Hematopoietic multipotent progenitor cell treated with erythropoietin and hydrocortisone succinate and interleukin-3 and kit ligand, for 4 days (in vitro differentiated cells): ENCODE measurements at places on chromosomes 3 and 15.

DNA sequence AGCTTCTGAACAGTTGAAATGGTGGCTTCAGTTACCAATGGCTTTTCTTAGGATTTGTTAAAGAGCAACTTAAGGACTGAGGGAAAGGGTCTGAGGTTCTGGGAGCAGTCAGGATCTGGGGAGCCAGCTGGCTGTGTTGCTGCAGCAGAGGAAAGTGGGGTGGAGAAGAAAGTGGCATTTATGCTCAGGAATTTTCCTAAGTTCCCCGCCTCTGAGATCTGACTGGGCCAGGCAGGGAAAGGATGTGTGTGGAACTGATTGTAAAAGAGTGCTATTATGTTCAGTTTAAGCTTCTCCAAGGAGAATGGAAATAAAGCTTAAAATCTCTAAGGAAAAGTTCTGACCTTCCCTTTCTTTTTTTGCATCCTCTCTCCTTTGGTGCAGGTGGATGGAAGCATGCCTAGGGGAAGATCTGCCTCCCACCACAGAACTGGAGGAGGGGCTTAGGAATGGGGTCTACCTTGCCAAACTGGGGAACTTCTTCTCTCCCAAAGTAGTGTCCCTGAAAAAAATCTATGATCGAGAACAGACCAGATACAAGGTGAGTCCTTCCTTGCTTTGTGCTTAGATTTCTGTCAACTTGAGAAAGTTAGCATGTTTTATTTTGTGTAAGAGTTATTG lies 37.8 kb downstream of the IQGAP1 start:
- no peak for DNase-seq

DNA sequence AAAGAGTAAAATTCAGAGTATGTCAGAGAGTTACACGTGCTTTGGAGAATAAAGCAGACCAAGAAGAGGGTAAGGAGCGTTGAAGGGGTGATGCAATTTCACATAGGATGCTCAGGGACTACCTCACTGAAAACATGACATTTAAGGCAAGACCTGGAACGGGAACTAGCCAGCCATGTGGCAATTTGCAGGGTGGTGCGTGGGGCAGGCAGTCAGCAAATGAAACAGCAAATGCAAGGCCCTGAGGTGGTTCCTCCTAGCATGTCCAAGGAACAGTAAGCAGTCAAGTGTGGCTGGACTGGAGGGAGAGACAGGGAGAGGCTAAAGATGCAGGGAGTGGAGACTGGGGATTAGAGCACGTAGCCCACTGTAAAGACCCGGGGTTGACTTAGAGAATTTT lies 146.1 kb upstream of the LPP start:
- no peak for DNase-seq

DNA sequence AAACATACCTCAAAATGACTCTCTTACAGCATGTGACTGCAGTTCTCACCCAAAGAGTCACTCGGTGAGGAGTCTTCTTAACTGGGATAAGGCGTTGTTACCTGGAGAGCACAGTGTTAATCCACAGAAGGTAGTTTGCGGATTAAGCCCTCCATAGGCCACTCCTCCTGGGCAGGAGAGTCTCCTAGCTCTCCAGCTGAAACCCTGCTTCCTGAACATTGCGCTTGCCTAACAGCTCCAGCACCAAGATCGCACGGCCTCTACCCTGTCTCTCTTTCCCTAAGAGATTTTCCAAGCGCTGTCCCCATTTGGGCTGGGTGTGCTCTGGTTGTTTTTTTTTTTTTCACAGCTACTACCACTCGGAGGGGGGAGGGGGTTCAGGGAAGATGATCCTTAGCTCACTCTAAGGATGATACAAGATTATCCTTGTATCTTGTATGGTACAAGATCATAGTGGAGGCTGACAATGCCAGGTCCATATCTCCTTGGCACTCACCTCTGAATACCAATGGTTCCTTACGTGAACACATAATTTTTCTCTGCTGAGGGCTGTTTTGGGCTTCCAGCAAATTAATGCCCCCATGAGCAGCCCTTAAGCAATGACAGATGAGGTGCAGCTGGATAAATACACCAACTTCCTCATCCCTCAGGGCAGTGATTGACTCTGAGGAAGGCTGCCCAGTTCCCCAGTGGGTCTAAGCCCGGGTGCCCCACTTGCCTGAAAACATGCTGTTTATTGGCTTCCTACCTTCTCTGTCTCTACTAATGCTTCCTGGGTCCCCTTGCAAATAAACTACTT lies 185.2 kb upstream of the TSC22D2 start:
- peak; percentile 10 for DNase-seq

DNA sequence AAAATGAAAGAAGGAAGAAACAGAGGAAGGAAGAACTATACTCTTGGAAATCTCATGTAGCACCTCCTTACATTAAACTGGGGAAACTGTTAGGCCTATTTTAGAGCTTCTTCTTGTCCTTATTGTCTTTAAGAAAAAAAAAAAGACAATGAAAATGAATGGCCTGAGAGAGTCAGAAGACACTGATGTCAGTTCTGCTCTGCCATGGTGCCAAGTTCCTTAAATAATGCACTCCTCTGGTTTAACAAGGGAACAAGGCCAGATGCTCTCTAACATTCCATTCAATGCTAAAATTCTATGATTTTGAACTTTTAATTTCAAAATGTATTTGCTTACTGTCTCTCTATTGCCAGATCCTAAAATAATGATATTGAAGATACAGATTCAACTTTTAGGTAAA lies 4.4 kb upstream of the MBNL1 start:
- peak; percentile 45 for DNase-seq

GRCh38 chr3:50862221-50862620 lies 187.5 kb downstream of the DOCK3 start:
- DNase-seq: peak; percentile 4
